ENCODE measurements at places on chromosomes 6 and 20.

- no peak for DNase-seq
These were observed 31.9 kb downstream of the NUDT3 start for GRCh38 chr6:34360556-34360955.

GRCh38 chr20:60518022-60518421, 559.8 kb downstream of the CDH26 start:
- no peak for DNase-seq

DNA sequence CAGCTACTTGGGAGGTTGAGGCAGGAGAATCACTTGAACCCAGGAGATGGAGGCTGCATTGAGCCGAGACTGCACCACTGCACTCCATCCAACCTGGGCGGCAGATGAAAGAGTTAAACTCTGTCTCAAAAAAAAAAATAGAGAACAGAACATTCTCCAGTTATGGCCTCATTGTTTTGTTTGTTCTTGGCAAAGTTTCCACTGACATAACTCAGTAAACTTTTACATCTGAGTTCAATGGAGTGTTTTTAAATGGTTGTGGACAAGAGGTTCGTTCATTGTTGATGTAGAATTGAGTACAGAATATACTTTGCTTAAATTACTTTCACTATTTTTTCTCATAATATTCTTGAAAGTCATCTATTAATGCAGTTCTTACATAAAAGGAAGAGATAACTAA, 42.2 kb upstream of the IFNGR1 start:
- no peak for DNase-seq

DNA sequence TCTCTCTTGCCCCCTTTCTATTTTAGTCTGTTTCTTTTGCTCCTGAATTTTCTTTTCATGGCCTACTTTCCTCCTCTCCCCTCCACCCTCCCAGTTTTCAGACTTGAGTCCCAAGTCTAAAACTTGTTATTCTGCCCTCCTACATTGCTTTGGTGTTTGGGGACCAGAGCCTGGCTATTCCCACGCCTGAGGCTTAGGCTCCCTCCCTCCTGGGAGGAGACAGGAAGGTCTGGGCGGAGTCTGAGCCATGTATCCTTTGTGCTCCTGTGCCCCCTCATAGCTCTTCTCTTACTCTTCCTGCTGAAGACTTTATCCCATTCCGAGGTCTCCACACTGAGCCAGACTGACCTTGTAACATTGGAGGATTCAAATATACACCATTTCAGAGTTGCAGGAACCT, 69.5 kb downstream of the DAAM2 start:
- no peak for DNase-seq

- no peak for DNase-seq
These were observed 159.3 kb downstream of the NFATC2 start for GRCh38 chr20:51382986-51383821.

DNA sequence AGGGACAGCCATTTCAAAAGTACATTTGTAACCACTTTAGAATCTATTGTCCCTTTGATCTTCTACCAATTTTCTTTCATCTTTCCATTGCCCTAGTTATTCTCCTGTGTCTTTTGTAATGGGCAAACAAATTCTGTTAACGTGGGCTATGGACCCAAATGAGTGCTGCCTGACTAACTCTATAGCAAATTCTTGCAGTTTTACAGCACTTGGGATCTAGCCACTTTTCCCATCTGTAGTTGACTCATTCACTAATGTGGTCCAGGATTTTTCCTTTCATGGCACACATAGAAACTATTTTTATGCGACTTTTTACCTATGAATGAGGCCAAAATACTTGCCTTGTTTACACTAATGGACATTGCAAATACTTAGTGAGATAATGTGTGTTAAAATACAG, 52.0 kb downstream of the GRIK2 start:
- no peak for DNase-seq

- no peak for DNase-seq
These were observed 136.4 kb upstream of the RREB1 start for GRCh38 chr6:6971369-6971768.
